ENCODE measurements at places on chromosomes 2 and 18. TPM values are rescaled to one million over a fixed set of nuclear protein-coding genes. Genes with fewer than 3 reads are reported as not detected.

Gene APCDD1
- 5.3 TPM for total RNA-seq

Gene SCN9A
- 8.2 TPM for total RNA-seq

- H3K4me3 ChIP-seq, result no peak overlapping the region
- no peak for DNase-seq
- H3K36me3 ChIP-seq, result no peaks in the 10 kb centered on the region
- H3K27me3 ChIP-seq, result no peaks in the 10 kb centered on the region
- no peaks in the 10 kb centered on the region for H3K4me1 ChIP-seq
These were observed 37.1 kb downstream of the ANKRD44 start for GRCh38 chr2:197273485-197273884.

GRCh38 chr2:166841679-166842078 is 46.6 kb upstream of the XIRP2 start:
- no peak for DNase-seq
- H3K4me3 ChIP-seq, result no peak overlapping the region
- H3K4me1 ChIP-seq, result peaks cover 17% of the 10 kb centered on the region

- no peak overlapping the region for H3K27ac ChIP-seq
- H3K36me3 ChIP-seq, result peaks cover 55% of the 10 kb centered on the region
- H3K4me3 ChIP-seq, result no peak overlapping the region
These were observed 19.5 kb downstream of the CNOT11 start for GRCh38 chr2:101272045-101272784.

- no peaks in the 10 kb centered on the region for H3K27me3 ChIP-seq
- peaks cover 15% of the 10 kb centered on the region for H3K36me3 ChIP-seq
- DNase-seq, result no peak
These were observed 67.0 kb upstream of the LYPD6B start for GRCh38 chr2:148971547-148971946.

GRCh38 chr2:179275253-179276012 is 10.8 kb upstream of the SESTD1 start:
- no peak overlapping the region for H3K27ac ChIP-seq
- no peak for DNase-seq
- H3K36me3 ChIP-seq, result no peaks in the 10 kb centered on the region
- H3K4me1 ChIP-seq, result peaks cover 12% of the 10 kb centered on the region

Gene STK16
- 27.5 TPM for total RNA-seq

Gene CABLES1
- total RNA-seq, result 15.4 TPM

Gene RAB31
- 34.9 TPM for total RNA-seq

GRCh38 chr18:54939361-54939917 is 19.8 kb downstream of the CCDC68 start:
- H3K27ac ChIP-seq, result no peak overlapping the region
- H3K4me1 ChIP-seq, result no peaks in the 10 kb centered on the region

DNA sequence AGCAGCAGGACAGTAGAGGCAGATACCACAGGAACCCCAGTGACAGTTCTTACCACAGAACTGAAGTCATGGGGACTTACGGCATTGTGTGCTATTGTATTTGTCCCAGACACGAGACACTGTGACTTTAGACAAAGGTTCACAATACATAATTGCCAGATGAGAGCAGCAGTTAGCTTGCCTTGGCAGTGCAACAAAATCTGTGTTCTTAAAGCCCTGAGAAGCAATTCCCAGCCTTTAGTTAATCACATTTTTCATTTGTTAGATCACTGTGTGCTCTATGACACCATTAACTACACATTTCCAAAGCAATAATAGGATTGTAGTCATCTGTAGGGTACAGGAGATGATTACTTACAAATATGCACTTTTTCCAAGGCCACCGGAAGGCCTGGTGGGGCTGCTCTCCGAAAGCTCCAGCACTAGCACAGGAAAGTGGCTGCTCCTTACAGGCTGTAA is 97.5 kb upstream of the LDLRAD4 start:
- DNase-seq, result no peak
- H3K27me3 ChIP-seq, result no peaks in the 10 kb centered on the region
- no peaks in the 10 kb centered on the region for H3K4me1 ChIP-seq
- no peak overlapping the region for H3K4me3 ChIP-seq

DNA sequence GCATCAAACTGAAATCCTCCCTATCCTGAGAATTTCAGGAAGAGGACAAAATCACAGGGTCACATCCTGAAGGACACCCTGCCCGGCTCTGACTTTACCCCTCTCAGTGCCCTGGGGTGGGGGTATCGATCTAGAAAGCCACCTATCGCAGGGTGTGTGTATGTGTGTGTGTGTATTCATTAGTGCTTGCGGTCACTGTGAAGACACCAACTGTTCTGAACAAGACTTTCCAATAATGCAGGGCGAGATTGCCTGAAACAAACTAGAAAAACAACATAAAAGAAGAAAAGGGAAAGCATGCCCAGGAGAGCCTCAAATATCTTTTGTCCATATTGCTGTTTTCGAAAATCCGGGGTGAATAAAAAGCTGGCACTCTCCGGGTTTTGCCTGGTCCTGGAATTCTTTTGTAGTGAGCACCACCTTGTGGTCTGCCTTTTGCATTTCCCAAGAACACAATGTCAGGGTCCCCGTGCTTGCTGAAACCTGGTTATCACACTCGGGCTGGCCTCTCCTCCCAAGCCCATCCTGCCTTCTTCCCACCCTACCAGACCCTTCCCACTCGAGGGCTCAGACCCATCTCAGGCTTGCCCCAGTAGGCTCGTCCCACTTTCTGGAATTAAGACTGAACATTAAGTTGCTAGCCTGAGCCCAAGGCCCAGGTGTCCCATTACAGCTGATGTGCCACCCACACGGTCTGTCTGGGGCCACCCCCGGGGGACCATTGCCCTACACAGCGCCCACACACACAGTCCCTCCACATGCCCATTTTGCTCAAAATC is 25.0 kb upstream of the COPS8 start:
- H3K27me3 ChIP-seq, result no peaks in the 10 kb centered on the region
- no peak overlapping the region for H3K27ac ChIP-seq
- peaks cover 12% of the 10 kb centered on the region for H3K4me1 ChIP-seq
- H3K4me3 ChIP-seq, result no peak overlapping the region
- DNase-seq, result peak; percentile 61
- no peaks in the 10 kb centered on the region for H3K36me3 ChIP-seq

Gene CCDC102B
- total RNA-seq, result 3.1 TPM

GRCh38 chr2:71710367-71711132 is 257.2 kb downstream of the DYSF start:
- no peaks in the 10 kb centered on the region for H3K4me1 ChIP-seq
- H3K27me3 ChIP-seq, result no peaks in the 10 kb centered on the region
- H3K36me3 ChIP-seq, result no peaks in the 10 kb centered on the region
- no peak overlapping the region for H3K4me3 ChIP-seq
- no peak overlapping the region for H3K27ac ChIP-seq
- DNase-seq, result no peak

- DNase-seq, result no peak
- peaks cover 34% of the 10 kb centered on the region for H3K4me1 ChIP-seq
- no peak overlapping the region for H3K4me3 ChIP-seq
- no peaks in the 10 kb centered on the region for H3K27me3 ChIP-seq
- H3K36me3 ChIP-seq, result no peaks in the 10 kb centered on the region
These were observed 498.4 kb downstream of the STK39 start for GRCh38 chr2:167749016-167749415.

Gene GREB1
- 31.9 TPM for total RNA-seq

Gene FMNL2
- total RNA-seq, result 45.5 TPM

- peaks cover 9% of the 10 kb centered on the region for H3K36me3 ChIP-seq
- DNase-seq, result no peak
- no peak overlapping the region for H3K4me3 ChIP-seq
- H3K27me3 ChIP-seq, result no peaks in the 10 kb centered on the region
These were observed 169.0 kb downstream of the MYT1L start for GRCh38 chr2:2161871-2162653.

Measured in WTC11 (cell line).